Lower leg skin (tissue), 4 donors: ENCODE measurements at places on chromosomes 3 and 15. TPM values are rescaled to one million over a fixed set of nuclear protein-coding genes. Genes with fewer than 3 reads are reported as not detected.

DNA sequence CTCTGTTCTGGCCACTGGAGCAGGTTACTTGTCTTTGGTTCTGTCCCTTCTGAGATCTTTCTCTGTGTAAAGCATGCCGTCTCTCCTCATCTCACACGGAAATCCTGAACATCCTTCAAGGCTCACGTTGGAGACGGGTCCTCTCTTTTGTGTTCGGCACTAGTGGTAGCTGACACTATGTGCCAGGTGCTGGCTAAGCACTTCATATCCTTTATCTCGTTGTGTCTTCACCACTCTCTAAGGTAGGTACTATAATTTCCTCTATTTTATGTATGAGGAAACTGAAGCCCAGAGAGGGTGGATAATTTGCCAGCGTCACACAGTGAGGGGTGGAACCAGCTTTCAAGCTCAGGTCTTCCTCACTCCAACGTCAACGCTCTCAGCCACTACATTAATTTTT, 1.2 kb downstream of the IFT122 start:
- no peak for DNase-seq

- DNase-seq, result no peak
Observed at GRCh38 chr3:53167418-53168174, 6.6 kb downstream of the PRKCD start.

DNA sequence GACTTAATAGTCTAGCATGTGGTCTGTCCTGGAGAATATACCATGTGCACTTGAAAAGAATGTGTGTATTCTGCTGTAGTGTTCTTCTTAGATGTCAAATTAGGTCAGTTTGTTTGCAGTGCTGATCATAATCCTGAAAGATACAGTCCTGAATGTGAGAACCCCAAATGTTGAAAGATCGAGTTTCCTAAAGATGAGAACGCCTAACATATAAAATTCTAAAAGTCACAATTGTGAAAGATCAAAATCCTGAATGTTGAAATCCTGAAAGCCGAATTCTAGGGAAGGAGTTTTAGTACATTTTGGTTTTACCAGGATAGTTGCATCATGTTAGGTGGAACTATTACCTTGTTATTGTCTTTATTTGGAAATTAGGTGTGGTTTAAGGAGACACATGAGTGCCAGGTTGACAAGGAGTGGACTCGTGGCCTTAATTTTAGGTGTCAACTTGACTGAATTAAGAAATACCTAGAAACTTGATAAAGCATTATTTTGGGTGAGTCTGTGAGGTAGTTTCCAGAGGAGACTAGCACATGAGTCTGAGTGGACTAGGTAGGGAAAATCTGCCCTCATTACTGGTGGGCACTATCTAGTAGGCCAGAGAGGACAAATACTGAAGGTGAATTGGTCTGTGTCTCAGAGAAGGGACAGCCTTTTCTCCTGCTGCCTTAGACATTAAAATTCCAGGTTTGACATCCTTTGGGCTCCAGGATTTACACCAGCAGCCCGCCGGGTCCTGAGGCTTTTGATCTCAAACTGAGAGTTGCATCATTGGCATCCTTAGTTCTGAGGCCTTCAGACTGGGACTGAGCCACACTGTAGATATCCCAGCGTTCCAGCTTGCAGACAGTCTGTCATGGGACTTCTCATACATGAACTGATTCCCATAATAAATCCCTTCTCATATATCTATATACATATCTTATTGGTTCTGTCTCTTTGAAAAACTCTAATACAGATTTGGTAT, 77.1 kb downstream of the LRRC28 start:
- DNase-seq, result no peak

GRCh38 chr15:69194025-69194827, 33.8 kb downstream of the GLCE start:
- DNase-seq, result no peak

DNA sequence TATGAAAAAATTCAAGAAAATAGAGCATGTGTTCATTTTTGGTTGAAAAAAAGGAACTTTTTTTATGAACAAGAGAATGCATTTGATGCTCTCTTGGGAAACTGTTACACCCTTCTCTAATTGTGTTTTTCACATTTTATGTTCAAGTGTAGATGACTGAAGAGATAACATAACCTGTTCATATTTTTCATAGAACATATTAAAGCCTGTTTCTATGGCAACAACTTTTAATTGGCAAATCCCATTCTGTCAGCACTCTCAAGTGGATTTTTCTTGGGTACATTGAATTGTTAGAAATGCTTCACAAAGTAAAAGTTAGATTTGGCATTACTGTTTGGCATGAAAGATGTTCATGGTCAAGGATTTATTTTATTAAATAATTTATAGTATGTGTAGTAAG, 117.5 kb downstream of the MBNL1 start:
- no peak for DNase-seq

GRCh38 chr3:69012800-69013252, 658 bp downstream of the EOGT start:
- DNase-seq, result peak; percentile 88

DNA sequence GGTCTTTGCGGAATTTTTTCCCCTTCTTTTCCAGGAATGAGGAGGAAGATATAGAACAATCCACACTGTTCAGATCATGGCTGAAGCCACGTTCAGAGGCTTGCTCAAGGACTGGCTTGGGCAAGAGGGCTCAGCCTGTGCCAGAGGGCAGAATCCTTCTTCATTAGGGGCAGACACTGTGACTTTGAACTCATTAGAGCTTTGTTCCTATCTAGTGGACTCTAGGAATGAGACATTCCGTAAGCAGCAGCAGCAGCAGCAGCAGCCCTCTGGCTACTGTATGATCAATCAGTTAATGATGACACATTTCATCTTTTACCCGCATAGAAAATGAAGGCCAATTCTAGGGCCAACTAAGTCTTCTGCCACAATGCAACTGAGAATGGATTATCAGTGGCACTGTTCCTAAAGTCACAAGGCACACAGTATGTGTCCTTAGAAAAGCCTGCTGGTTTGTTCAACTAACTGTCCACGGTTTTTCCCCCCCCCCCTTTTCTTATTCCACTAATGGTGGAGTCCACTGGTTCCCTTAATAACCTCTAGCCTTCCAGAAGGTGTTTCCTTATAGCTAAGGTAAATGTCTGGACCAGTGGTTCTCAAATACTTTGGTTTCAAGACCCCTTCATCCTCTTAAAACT, 1.7 kb upstream of the RAB8B start:
- DNase-seq, result no peak

DNA sequence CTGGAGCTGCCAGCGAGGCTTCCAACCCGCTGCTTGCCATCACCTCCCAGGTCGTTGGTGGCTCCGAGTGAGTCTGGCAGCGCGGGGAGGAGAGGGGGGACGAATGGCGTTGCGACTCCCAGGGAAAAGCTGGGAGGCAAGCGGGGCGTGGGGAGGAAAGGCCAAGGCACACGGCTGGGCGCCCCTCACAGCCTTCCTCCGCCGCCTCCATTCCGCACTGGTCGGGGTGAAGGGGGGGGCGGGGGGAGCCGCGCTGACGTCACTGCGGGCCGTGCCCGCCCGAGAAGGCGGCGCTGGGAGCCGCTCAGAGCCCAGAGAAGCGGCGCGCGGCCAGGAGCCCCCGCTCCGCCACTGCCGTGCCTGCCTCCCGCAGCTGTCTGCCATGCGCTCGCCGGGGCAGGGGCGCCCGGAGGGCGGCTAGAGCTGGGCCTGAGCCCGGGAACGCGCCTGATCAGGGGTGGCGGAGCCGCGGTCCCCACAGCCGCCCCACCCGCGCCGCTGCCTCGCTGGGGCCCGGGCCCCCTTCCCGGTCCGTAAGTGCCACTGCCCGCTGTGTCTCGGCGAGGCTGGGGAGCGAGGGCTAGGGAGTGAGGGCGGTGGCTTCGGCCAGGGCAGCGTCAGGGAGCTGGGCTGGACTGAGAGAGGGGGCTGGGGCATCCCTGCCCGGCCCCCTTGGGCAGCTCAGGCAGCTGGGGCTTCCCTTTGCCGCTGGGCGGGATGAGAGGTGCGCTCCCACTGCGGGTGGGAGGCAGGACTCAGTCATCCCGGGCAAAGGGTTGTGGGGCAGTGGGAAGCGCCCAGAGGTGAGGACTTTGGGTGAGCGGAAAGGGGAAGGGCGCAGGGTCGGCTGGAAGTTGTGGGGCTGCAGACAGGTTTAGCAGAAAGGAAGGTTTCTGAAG, 27.8 kb upstream of the POLG start:
- DNase-seq, result no peak

- DNase-seq, result no peak
Observed at GRCh38 chr3:170189398-170190256, 8.1 kb upstream of the PHC3 start.

DNA sequence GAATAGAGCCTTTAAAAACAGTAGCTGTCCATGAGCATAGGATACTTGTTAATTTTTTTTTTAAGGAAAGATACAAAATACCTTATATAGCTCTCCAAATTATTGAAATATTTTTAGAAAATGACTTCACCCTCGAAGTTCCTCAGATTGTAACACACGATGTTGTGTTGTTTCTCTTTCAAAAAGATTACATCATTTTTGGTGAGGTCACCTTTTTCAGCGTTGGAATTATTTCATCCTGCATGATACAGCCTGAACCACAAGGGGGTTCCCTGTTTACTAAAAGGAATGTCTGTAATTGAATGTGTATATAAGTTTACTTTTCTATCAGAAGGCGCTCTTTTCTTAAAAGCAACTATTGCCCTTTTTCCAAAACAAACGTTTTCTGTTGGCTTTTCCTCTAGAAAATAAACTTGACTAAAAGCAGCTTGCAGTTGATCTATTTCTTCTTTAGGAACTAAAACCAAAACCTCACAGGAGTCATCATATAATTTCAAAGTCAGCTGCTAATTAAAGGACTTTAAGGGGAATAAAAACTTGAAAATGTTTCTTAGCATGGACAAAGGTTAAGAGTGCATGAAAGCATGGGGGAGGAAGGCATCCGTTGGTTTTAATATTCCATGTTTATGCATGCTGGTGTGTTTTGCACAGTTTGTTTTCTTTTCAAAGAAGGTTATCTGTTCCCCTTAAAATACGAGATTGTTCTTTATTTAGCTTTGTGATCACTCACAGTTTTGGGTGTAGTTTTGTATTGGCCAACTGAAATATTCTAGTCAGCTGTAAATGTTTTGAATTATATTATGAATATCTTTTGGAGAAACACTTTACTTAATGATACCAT, 29.4 kb downstream of the LYSMD4 start:
- no peak for DNase-seq

GRCh38 chr3:170270282-170270881, 48.2 kb downstream of the PRKCI start:
- no peak for DNase-seq

GRCh38 chr3:64666171-64666588, 21.6 kb downstream of the ADAMTS9 start:
- no peak for DNase-seq

GRCh38 chr3:10783360-10784351, 32.4 kb upstream of the SLC6A11 start:
- DNase-seq, result peak; percentile 12

DNA sequence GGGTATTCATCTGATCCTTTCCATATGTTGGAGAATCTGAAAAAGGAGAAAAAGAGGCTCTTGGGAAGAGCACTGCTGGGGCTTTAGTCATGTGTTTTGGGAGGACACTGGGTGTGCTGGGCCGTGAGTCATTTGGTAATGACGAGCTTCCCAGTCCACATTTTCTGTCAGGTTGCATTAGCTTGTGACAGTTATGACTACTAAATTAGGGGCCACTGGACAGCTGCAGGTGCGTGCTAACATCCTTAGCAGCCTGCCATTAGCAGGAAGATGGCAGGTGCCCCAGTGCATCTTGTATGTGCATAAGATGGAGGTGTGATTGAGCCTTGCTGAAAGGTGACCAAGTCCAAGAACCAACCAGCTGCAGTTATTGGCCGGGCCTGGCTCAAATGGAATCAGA, 242.4 kb downstream of the RYR3 start:
- no peak for DNase-seq

- no peak for DNase-seq
Observed at GRCh38 chr3:33722626-33723370, 4.7 kb upstream of the CLASP2 start.

DNA sequence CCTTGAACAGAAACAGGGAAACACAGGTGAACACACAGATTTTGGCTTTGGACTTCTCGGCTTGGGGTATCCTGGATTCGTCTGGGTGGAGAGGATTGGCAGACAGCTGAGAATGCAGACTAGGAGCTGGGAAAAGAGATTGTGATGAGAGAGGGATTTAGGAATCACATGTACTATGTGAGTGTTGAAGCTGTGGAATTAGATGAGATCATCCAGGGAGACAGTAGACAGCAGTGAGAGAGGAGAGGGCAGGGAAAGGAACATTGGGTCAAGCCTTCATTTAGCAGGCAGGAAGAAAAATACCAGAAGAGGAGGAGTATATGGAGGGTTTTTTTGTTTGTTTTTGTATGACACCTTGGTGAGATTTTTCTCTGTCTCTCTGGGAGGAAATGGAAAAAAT, 262.1 kb upstream of the TBL1XR1 start:
- DNase-seq, result no peak

DNA sequence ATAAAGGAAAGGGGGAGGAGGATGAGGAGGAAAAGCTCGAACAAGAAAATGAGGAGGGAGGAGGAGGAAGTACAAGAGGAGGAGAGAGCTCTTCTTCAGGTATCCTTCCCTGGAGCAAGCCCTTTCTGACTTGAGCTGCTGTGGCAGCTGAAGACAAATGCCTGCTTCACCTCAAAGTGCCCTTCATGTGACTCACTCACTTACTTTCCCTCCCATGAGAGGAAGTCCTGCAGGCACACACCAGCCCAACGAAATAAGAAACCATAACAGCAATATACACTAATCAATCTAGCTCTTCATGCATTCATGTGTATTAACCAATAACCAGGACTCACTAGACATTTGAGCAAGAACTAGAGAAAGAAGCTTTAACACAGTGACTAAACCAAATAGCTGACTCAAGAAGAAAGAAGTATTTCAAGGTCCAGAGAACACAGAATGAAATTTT, 251.9 kb downstream of the IGSF11 start:
- DNase-seq, result no peak

DNA sequence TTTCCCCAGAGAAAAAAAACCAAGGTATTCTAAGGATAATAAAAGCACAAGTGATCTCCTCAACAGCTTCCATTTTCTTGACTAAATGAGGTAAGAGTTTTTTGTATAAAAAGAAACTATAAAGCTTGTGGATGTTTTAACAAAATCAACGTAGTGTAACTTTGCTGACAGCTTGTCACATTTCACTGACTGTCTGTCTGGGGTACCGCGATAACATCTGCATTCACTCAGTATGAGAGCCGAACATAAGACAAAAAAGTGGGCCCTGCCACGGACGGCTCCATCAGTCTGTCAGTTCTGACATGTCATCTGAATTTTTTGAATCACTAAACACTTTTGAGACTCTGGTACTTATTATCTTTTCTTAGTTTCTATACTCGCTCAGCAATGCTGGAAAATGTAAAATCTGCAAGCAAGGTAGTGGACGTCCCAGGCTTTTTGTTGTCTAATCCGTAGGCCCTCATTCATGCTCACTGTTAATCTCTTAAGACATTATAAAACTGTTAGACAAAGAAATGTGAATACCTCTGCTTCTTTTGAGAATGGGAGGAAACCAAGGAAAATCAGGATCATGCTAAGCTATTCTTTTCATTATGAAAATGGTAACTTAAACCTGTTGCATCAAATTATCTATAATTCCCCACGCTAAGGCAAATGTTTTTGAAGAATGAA, 307.1 kb downstream of the MECOM start:
- no peak for DNase-seq

GRCh38 chr3:112466020-112466419, 33.3 kb downstream of the BTLA start:
- DNase-seq, result no peak

- DNase-seq, result no peak
Observed at GRCh38 chr3:8001712-8002111, 499.9 kb upstream of the LMCD1 start.

THRB gene
- 25.8 TPM for total RNA-seq

P2RY1 gene
- total RNA-seq, result 18.6 TPM

CCR2 gene
- 1.3 TPM for total RNA-seq

PIGBOS1 gene
- 10.4 TPM for total RNA-seq

ZNF860 gene
- total RNA-seq, result 2.5 TPM

CLRN1 gene
- total RNA-seq, result not detected

AMT gene
- 1.8 TPM for total RNA-seq
